ENCODE measurements at places on chromosomes 3 and 15. TPM values are rescaled to one million over a fixed set of nuclear protein-coding genes. Genes with fewer than 3 reads are reported as not detected.

The TRPM1 gene
- total RNA-seq: not detected

The NEK10 gene
- total RNA-seq: 1.5 TPM

The LRRC15 gene
- total RNA-seq: not detected

The CCDC39 gene
- total RNA-seq: not detected

The DTWD1 gene
- 20.6 TPM for total RNA-seq

- H3K27ac ChIP-seq: peak overlapping the region; percentile 99
- DNase-seq: peak; percentile 58
- peak overlapping the region; percentile 74 for H3K4me3 ChIP-seq
- no peaks in the 10 kb centered on the region for H3K36me3 ChIP-seq
- peaks cover 3% of the 10 kb centered on the region for H3K27me3 ChIP-seq
Observed at GRCh38 chr3:53009826-53010539, 35.9 kb downstream of the SFMBT1 start.

DNA sequence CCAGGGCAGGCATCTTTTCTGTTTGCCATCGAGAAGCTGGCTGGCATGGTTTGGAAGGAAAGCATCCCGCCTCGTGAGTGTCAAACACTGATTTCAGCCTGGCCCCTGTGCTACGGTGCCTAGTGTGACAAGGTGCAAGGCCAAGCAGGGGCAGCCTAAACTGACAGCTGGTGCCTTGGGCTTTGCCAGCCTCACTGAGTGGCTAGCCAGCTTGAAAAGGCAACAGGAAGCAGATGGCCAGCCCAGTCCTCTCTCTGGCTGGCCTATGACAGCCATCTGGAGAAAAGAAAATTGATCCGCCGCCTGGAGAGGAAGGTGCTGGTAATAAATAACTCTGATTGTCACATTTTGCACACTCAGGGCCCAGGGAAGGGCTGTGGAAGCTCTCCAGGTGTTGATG, 52.2 kb downstream of the C3orf85 start:
- peak overlapping the region; percentile 96 for H3K27ac ChIP-seq
- peak overlapping the region; percentile 58 for H3K4me3 ChIP-seq

GRCh38 chr3:27200721-27201489, 168.3 kb downstream of the NEK10 start:
- no peak overlapping the region for H3K4me3 ChIP-seq
- DNase-seq: no peak
- no peaks in the 10 kb centered on the region for H3K36me3 ChIP-seq
- H3K27ac ChIP-seq: no peak overlapping the region
- H3K27me3 ChIP-seq: peaks cover 3% of the 10 kb centered on the region

DNA sequence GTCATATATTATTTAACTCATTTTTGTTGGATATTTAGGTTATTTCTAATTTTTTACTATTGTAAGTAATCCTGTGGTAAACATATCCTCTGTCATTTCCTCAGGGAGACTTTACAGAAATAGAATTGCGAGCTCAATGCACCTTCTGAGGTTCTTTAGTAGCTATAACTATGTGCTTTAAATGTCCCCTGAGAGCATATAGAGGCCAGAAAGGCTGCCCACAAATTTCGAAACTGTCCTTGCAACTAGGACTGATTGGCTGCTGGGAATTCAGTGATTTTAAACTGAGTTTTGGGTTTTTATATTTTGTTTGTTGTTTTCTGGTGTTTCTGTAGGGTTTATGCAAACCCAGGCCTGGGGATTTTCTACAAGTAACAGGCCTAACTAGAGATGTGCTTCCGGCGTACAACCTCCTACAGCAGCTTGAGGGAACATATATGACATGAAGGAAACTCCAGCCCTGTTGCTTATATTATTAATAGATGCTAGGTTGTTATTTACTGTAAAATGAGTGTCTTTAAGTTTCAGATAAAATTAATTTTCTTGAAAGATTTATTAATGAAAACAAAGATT, 29.1 kb upstream of the P4HTM start:
- no peak overlapping the region for H3K27ac ChIP-seq
- no peak for DNase-seq

DNA sequence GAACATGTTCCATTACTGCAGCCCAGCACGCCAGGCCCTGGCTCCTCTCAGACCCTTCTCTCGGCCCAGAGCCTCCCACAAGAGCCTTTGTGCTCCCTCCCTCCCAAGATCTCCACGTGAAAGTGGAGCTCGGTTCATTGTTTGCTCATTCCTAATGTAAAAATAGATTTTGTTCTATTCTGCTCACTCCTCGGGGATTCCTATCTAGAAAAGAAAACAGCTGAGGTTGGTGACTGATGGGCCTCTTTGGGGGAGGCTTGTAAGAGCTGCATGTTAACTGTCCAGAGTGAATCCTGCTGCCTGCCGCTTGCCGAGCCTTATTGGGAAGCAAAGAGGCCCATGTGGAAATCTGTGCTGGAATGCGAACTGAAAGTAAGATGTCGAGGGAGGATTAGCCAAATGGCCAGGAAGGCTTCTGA, 267.1 kb downstream of the LRTM1 start:
- peaks cover 5% of the 10 kb centered on the region for H3K4me1 ChIP-seq
- no peak overlapping the region for H3K4me3 ChIP-seq
- no peak overlapping the region for H3K27ac ChIP-seq
- DNase-seq: no peak
- H3K27me3 ChIP-seq: peaks cover 5% of the 10 kb centered on the region

GRCh38 chr15:69402816-69403215, 11.3 kb upstream of the KIF23 start:
- no peaks in the 10 kb centered on the region for H3K36me3 ChIP-seq
- H3K4me3 ChIP-seq: no peak overlapping the region
- no peak for DNase-seq
- H3K4me1 ChIP-seq: no peaks in the 10 kb centered on the region
- no peaks in the 10 kb centered on the region for H3K27me3 ChIP-seq

DNA sequence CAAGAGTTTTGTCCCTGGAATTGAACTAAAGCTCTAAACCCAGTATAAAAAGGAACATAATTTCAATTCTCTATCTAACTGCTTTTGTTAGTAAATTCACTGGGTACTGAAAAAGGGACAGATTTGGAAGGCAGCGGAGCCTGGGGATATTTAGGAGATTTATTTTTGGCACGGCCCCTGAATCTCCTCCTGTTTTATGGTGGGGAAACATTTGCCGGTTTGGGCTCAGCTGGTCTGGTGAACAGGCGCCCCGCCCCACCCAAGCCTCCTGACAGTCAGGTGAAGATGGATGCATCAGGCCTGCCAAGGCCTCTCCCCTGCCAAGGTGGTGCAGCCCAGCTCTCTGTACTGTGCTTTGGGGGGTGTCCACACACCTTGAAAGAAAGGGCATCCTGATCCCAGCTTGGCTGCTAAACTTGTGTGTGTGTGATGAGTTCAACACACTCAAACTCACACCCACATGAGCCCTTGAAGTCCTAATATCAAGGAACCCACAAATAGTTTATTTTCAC, 46.3 kb downstream of the EBLN2 start:
- no peak overlapping the region for H3K4me3 ChIP-seq
- no peaks in the 10 kb centered on the region for H3K4me1 ChIP-seq
- no peak overlapping the region for H3K27ac ChIP-seq

DNA sequence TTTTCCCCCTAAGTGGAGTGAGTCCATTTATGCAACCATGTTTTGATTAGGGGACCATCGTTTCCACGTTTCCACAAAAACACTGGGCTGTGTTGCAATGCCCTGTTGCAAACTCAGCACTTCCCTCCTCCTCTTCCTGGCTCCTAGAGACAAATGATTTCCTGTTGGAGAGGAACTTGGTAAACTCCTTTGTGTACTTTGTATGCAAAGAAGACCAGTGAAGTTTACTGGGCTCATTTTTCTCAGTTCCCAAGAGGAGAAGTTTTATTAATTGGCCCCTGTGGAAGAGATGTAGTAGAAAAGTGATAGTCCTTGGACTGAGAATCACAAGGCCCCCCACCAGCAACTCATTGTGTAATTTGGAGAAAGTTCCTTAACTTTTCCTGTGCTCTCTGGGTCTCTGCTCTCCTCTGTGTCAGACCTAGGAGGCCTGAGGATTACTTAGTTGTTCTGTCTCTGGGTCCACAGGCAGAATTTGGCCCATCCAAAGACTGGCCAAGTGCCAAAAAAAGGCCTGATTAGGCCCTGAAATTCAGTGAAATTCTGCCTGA, 95.0 kb downstream of the ATG7 start:
- no peak overlapping the region for H3K27ac ChIP-seq
- no peaks in the 10 kb centered on the region for H3K4me1 ChIP-seq
- no peak for DNase-seq
- H3K27me3 ChIP-seq: no peaks in the 10 kb centered on the region

DNA sequence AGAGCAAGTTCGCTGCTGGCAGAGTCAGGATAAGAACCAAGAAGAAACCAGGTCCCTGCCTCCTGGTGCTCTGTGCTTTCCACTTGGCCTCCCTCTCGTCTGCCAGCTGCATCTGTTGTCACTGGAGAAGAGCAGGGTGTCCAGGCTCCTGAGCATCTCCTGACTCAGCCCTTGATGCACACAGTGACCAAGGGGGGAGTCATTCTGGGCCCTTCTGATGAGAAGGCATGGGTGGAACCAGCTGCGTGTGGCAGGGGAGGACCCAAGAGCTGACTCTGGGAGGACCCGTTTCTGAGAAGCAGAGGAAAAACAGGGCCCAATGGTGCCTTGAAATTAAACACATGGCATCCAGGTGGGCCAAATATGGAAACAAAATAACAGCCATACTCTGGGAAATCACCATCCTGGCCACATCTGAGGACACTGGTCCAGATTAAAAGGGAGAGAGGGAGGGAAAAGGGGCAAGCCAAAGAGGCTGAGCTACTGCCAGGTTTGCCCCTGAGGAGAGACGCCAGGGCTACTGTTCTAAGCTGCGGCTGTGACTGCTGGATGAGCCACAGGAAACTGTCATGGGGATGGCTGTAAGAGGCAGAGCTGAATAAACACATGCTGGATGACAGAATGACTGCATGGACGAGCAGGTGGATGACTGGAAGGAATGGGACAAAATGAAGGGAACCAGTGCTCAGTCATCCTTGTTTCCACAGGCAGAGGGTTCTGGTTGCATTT, 58.1 kb upstream of the CA12 start:
- H3K27ac ChIP-seq: no peak overlapping the region
- DNase-seq: no peak
- H3K36me3 ChIP-seq: no peaks in the 10 kb centered on the region
- no peak overlapping the region for H3K4me3 ChIP-seq
